Esophagus squamous epithelium (tissue), 5 donors: ENCODE measurements at places on chromosomes 5 and 9. TPM values are rescaled to one million over a fixed set of nuclear protein-coding genes. Genes with fewer than 3 reads are reported as not detected.

- no peaks in the 10 kb centered on the region for H3K4me1 ChIP-seq
- H3K27ac ChIP-seq: no peak overlapping the region
- no peaks in the 10 kb centered on the region for H3K27me3 ChIP-seq
- H3K4me3 ChIP-seq: no peak overlapping the region
- no peak for DNase-seq
Measured at GRCh38 chr5:15092801-15093200, 221.2 kb upstream of the ANKH start.

GRCh38 chr5:10655972-10656830 is 92.3 kb downstream of the ANKRD33B start:
- no peak overlapping the region for H3K4me3 ChIP-seq
- no peak overlapping the region for H3K27ac ChIP-seq
- peaks cover 4% of the 10 kb centered on the region for H3K4me1 ChIP-seq
- H3K36me3 ChIP-seq: no peaks in the 10 kb centered on the region
- no peaks in the 10 kb centered on the region for H3K27me3 ChIP-seq

- no peaks in the 10 kb centered on the region for H3K27me3 ChIP-seq
- peaks cover 5% of the 10 kb centered on the region for H3K4me1 ChIP-seq
Measured at GRCh38 chr5:34655354-34655991, 655 bp upstream of the RAI14 start.

Gene DOCK2
- total RNA-seq: 13.2 TPM

Gene ORM2
- not detected for total RNA-seq
